ENCODE measurements at places on chromosomes 2 and 18.

GRCh38 chr18:11994703-11995444, 13.6 kb downstream of the IMPA2 start:
- no peak for DNase-seq

- DNase-seq: no peak
Observed at GRCh38 chr2:173990970-173991819, 26.0 kb upstream of the SP3 start.

GRCh38 chr18:990197-990596, 85.5 kb downstream of the ADCYAP1 start:
- DNase-seq: no peak

DNA sequence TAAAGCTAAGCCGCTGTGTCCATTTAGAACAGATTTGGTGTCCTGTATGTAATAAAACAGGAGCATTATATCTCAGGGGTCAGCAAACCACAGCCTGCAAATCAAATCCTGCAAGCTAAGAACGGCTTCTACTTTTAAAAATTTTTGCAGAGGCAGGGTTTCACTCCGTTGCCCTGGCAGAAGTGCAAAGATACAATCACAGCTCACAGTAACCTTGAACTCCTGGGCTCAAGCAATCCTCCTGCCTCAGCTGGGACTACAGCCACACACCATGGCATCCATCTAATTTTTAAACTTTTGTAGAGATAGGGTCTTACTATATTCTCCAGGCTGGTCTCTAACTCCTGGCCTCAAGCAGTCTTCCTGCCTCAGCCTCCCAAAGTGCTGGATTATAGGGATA, 28.6 kb upstream of the NPC1 start:
- no peak for DNase-seq

GRCh38 chr2:21657445-21657844, 533.7 kb downstream of the TDRD15 start:
- DNase-seq: no peak

GRCh38 chr2:191018643-191019119, 4.7 kb upstream of the STAT1 start:
- peak; percentile 75 for DNase-seq

DNA sequence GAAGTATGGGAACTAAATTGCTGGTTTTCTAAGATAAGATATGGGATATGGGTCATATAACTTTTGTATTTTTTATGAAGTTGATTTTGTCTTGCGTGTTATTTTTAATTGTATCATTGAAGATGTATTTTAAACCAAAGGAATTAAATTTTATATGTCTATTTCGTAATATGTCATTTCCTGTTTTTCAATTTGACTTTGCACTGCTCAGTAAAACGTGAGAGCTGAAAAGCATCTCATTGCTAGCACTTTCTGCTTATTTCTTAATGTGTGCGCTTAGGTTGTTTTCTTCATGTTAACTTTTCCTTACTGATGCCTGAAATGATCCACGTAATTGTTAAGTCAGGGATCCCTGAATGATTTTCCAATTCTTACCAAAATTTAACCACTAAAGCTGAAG, 41.2 kb upstream of the KLF11 start:
- no peak for DNase-seq

DNA sequence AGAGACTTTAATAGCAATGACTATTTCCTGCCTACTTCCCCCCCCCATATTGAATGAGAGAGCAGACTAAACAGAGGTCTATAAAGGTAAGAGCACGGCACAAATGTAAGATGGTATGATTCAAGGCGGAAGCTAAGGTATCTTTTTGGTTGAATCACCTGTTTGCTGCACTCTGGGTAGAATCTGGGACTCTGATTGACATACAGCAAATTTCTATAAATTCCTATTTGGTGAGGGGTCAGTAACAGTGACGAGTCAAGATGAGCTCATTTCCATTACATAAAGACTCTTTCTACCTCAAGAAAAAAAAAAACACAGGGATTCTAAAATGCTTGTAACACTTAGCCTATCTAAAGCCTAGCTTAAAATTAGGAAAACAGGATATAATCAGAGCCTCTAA, 297.3 kb downstream of the TNS1 start:
- no peak for DNase-seq

DNA sequence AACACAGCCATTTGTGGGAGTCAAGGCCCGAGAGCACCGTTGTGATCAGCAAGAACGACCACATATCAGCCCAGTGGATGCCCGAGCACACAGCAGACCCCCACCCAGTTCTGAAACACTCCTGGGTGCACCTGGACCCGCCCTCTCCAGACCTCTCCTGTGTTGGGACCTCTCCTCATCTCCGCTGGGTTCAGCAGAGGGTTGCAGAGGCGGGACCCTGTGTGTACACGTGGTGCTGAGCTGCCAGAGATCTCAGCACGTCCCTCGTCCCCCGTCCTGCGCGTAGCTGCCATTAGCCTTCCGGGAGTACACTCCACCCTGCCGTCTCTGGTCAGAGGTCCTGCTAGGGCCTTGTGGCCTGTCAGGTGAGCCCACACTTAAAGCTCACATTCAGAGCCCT, 51.7 kb downstream of the ADI1 start:
- no peak for DNase-seq

DNA sequence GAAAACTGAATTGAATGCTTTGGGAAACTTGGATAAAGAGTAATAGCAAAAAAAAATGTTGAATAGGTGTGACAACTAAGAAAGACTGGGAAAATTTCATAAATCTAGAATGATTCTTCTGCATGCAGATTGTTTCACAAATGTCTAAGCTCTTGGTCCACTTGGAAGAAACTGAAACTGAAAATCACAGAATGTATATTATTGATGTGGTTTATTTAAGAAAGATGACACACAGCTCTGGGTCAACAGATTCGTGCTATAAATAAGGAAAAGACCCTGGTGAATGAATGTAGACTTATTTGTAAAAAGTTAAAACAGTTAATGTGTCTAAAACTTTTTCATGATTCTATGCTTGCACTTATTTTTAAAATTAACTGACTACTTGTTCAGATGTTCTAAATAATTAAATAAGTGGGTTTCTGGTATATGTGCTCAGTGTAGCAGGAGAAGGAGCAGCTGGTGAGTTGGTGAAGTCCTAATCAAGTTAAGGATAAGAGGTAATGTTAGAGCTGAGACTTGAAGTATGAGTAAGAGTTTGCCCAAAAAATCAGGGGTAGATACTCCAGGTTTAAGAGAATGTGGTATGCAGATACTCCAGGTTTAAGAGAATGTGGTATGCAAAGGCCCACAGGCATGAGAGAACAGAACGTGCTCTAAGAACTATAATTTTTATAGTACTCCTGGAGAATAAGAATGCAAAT, 24.5 kb downstream of the UGP2 start:
- no peak for DNase-seq

DNA sequence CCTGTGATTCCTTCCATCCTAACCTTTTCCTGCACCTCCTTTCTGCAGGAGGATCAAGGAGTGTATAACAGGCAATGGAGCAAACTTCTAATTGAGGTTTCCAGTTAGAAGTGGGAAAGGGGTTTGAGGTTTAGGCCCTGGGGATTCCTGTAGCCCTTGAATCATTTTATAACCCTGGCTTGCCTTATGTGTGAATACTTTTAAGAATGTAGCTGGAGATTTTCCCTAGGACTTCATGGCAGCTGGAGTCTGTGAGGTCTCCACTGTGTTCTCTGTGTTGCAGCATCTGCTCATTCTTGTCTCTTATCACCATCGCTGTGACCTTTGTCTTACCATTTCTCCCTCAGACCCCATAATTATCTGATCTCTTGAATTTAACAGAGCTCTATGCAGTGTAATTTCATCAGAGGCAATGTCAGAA, 370.2 kb upstream of the SLC14A2 start:
- no peak for DNase-seq

- DNase-seq: no peak
Observed at GRCh38 chr2:127177617-127178263, 42.4 kb downstream of the CYP27C1 start.

- no peak for DNase-seq
Observed at GRCh38 chr18:61336766-61337165, 3.5 kb downstream of the CDH20 start.

DNA sequence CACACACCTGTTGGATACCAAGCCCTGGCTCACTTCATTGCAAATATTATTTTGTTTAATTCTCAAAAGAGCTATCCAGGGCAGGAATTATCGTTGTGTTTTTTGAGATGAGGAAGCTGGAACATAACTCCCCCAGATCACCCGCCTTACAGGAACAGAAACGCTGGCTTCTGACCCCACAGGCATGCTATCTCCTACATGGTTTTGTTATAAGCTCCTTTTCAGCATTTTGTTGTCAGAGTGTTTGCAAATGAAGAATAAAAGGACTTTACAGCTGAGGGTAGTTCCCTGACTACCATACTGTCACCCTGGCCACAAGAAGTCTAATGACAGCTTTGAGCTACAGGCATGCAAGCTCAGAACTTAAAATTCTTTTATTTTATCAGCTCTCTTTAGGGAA, 62.0 kb upstream of the MRPS9 start:
- no peak for DNase-seq

DNA sequence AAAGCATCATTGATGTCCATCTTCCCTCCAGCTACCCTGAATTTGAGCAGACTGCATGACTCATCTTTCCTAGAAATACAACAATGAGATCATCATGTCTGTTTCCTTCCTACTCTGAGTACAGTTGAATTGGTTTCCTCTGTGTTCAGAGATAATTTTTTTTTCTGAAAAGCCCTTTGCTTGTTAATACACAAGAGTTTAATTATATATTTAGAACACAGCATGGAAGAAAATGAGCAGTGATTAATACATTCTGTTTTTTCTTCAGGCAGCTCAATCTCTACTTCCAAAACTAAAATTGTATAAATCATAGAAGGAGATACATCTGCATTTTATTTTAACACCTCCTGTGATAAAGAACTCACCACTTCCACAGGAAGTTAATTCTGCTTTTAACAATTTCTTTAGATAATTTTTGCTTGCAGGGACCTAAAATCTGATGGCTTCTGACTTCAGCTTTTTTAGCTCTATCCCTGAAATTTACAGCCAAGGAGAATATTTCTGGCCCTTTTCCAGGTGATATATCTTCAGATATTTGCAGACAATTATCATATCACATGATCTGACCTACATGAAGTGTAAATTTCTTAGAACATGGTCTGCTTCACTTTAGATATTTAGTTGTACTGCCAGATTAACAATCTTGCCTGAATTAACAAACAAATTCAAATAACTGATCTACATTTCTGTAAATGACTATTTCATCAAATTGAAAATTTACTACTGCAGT, 249.0 kb downstream of the TRIB2 start:
- peak; percentile 60 for DNase-seq

- no peak for DNase-seq
Observed at GRCh38 chr18:44815108-44815507, 134.4 kb downstream of the SETBP1 start.
